Activated CD4-positive, alpha-beta T cell treated with anti-CD3 and anti-CD28 coated beads, Interleukin-2, amount 10 ng/mL, durations not matched to agents 24 days and 14 days (primary cell): ENCODE measurements at places on chromosomes 3 and 15.

- no peak for DNase-seq
Observed at GRCh38 chr3:172126741-172127140, 87.4 kb downstream of the FNDC3B start.

DNA sequence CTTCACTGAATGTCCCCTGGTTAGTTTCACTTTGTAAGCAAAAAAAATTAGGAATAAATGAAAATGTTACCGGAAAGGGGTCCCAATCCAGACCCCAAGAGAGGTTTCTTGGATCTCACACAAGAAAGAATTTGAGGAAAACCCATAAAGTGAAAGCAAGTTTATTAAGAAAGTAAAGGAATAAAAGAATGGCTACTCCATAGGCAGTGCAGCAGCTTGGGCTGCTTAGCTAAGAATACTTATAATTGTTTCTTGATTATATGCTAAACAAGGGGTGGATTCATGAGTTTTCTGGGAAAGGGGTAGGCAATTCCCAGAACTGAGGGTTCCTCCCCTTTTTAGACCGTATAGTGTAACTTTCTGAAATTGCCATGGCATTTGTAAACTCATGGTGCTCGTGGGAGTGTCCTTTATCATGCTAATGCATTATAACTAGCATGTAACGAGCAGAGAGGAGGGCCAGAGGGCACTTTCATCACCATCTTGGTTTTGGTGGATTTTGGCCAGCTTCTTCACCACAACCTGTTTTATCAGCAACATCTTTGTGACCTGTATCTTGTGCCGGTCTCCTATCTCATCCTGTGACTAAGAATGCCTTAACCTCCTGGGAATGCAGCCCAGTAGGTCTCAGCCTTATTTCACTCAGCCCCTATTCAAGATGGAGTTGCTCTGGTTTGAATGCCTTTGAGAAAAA, 41.0 kb upstream of the CMSS1 start:
- DNase-seq: no peak

GRCh38 chr3:9108876-9109567, 140.4 kb downstream of the SRGAP3 start:
- no peak for DNase-seq

DNA sequence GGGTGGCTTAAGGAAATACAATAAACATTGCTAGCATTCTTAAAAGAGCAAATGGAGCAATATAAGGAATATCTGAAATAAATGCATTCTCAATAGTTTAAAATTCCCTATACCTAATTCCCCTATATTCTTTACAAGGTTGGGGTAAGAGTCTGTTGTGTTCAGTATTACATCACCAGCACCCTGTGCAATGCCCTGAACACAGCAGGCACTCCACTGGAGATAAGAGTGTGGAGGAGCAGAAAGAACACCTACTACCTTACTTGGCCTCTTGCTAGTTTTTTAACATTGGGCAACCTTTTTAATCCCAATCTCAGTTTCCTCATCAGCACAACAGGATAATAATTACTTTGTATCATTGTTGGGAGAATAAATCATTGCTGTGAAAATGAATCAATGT, 140.2 kb upstream of the PLXND1 start:
- no peak for DNase-seq

- peak; percentile 82 for DNase-seq
Observed at GRCh38 chr15:64092864-64093626, 593 bp downstream of the CIAO2A start.

DNA sequence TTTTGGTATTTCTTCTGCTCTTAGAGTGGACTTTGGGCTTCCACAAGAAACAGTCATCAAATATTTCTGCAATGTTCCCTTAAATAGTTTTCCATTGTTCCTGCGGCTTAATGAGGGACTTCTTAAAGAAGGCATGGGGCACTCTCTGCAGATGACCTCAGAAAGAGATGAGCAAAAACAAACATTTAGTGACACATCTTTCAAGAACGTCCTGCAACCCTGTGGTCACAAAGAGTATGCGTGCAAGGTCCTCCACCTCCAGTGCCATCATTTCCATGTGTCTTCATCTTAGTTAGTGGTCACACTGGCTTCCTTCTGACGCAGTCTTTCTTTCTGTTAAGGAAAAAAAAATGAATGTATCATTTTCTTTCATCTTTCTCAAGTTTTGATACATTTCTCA, 56.2 kb downstream of the GREM1 start:
- no peak for DNase-seq

DNA sequence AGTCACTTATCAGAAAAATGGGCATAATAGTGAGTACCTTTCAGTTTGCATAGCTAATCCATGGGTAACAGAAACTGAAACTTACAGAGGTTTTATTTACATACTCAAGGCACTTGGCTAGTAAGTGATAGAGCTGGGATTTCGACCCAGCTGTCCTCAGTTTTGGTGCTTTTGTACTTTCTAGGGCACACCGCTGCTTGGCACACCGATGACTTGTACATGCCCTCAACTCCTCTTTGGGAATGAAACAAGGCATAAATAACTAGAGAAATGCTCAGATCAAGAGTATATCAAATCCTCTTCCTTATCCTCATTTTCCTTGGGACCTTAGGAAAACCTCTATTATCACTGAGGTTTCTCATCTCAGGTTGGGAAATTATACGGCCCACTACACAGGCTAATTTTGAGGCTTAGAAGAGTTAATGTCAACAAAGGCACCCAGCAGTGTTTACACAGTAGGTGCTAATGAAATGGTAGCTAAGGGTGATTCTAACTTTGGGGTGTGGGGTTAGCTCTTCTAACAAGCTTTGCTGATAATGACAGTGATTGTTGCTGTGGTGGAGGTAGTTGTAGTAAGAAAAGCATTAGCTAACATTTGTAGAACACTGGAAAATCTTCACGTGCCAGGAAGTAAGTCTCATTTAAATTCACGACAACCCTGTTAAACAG, 20.3 kb upstream of the DGKG start:
- no peak for DNase-seq

DNA sequence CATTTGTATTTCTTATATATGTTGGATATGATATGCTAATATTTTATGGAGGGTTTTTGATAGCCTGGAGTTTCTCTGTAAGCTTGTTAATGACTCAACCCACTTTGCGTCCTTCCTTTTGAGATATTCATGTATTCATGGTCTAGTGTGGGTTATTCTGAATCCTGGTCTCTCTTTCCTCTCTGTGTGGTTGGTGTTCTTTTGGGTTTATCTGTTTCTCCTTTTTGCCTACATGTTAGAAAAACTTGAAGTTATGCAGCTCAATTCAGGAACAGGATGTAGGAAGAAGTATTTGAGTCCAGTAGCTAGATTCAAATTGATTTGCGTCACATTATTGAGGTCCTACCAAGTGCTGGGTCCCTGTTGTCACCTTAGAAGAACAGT, 28.1 kb downstream of the CMTM7 start:
- no peak for DNase-seq

GRCh38 chr3:146307456-146307725, 56.5 kb upstream of the PLSCR4 start:
- DNase-seq: no peak

- no peak for DNase-seq
Observed at GRCh38 chr3:162489853-162490252, 993.2 kb downstream of the OTOL1 start.

GRCh38 chr3:195181741-195182469, 89.1 kb downstream of the XXYLT1 start:
- DNase-seq: no peak

GRCh38 chr15:65406424-65407000, 16.2 kb downstream of the IGDCC4 start:
- no peak for DNase-seq

- peak; percentile 86 for DNase-seq
Observed at GRCh38 chr3:113287803-113288648, 76.7 kb downstream of the BOC start.

DNA sequence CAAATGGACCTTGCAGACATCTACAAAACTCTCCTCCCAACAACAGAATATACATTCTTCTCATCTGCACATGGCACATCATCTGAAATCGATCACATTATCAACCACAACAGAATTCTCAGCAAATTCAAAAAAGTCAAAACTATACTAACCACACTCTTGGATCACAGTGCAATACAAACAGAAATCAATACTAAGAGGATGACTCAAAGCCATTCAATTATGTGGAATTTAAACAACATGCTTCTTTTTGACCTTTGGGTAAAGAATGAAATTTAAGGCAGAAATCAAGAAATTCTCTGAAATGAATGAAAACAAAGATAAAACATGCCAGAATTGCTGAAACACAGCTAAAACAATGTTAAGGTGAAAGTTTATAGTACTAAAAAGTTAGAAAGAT, 358.1 kb downstream of the NSUN3 start:
- no peak for DNase-seq

DNA sequence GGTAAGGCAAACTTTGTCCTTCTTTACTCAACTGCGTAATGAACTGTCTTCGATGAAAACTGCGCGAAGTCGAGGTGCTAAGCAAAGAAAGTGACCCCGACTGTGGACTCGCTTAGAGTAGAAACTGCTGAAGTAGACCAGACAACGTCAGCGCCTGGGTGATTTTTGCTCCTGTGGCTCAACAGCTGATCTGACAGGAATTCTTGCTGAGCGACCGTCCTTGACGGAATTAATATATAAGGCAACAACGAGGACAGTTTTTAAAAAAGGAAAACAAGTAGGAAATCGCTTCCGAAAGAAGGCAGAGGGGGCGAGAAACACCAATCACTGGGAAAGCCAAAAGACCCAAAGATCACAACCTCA, 541 bp downstream of the RPS27L start:
- peak; percentile 75 for DNase-seq

- no peak for DNase-seq
Observed at GRCh38 chr3:196454935-196455334, 22.7 kb upstream of the UBXN7 start.

DNA sequence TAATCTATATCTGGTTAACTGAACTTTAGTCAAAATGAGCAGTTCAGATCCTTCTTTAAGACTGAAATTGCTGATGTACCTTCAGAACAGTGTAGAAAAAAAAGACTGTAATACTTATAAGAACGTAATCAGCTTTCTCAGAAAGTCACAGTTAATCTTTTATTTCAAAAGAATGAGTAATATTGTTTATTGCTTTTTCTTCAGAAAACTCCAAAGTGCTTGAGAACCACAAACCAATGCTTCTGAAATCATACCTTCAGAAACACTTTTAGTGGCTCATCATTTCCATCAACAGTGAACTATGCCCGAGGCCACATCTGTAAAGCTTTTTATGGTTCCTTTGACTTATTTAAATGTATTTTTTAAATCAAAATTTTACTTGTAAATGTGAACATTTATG, 33.3 kb upstream of the CLASP2 start:
- no peak for DNase-seq

GRCh38 chr15:38164507-38164906, 88.1 kb upstream of the SPRED1 start:
- no peak for DNase-seq

- DNase-seq: no peak
Observed at GRCh38 chr3:21835264-21835663, 84.3 kb upstream of the ZNF385D start.

DNA sequence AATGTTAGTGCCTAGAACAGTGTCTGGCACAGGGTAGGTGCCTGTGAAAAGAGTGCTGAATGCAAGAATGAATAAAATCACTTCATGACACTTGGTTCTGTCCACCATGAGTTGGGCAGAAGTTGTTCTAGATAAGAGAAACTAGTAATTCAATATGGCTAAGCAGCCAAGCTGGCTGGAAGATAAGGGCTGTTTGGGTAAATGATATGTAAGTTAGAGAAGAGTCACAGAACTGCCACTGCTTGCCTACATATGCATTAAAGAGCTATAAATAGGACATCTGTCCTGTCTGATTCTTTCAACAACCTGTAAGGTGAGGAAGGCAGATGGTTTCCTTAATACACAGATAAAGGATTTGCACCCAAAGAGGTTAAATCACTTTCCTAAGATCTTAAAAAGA, 13.1 kb downstream of the MTMR10 start:
- no peak for DNase-seq

DNA sequence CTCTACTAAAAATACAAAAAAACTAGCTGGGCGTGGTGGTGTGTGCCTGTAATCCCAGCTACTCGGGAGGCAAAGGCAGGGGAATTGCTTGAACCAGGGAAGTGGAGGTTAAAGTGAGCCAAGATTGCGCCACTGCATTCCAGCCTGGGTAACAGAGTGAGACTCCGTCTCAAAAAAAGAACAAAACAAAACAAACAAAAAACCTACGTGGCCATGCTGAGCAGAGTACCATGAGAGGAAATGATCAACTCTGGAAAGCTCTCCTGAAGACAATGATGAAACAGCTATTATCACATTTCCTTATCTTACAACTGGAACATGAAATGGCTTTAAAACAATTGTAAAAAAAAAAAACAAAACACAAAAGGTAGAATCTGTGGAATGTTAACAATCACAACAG, 75.2 kb downstream of the CHSY1 start:
- DNase-seq: no peak

- DNase-seq: no peak
Observed at GRCh38 chr3:8764528-8764927, 4.9 kb downstream of the OXTR start.

DNA sequence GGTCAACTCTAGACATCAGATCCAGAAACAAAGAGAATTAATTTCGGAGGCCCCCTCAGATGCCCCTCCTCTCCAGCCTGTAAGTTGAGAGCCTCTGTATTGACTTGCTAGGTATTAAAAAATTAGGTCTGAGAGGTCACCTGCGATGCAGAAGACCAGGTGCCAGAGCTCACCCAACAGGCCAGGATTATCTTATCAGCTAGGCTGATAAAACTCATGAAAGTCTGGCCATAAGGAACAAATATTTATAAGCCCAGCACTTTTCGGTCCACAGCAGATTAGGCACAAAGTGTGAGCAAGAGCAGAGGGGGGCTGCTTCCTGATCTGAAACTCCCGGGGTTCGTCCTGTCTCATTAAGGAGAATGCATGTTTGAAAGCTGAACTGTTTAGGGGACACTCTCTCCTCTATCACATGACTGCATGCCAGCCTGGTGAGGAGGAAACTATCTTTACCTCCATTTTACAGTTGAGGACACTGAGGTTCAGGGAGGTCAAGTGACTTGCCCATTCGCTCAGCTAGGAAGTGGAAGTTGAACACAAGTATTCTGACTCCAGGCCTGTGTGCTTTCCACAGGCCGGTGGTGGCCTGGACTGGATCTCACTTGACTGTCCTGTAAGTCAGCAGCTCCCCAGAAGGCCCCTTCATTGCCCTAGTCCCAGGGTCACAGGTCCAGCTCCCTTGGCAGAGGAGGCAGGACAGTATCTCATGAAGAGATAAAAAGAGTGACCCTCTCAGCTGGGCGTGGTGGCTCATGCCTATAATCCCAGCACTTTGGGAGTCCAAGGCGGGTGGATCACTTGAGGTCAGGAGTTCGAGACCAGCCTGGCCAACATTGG, 39.6 kb upstream of the MAGEF1 start:
- no peak for DNase-seq

GRCh38 chr3:189898559-189899153, 222.0 kb downstream of the P3H2 start:
- no peak for DNase-seq

- no peak for DNase-seq
Observed at GRCh38 chr3:15983693-15984092, 185.9 kb upstream of the ANKRD28 start.
